Uterus (tissue), 4 donors: ENCODE measurements at places on chromosomes 1 and 21.

- no peak for DNase-seq
Measured at GRCh38 chr1:50717327-50717726, 242.7 kb downstream of the FAF1 start.

- DNase-seq: no peak
Measured at GRCh38 chr1:218366322-218367052, 21.4 kb downstream of the TGFB2 start.

GRCh38 chr1:26368006-26368405 lies 4.5 kb downstream of the ZNF683 start:
- DNase-seq: no peak

GRCh38 chr1:14891991-14892390 lies 261.6 kb upstream of the TMEM51 start:
- DNase-seq: no peak

- no peak for DNase-seq
Measured at GRCh38 chr1:207822124-207822601, 70.3 kb downstream of the CD46 start.

DNA sequence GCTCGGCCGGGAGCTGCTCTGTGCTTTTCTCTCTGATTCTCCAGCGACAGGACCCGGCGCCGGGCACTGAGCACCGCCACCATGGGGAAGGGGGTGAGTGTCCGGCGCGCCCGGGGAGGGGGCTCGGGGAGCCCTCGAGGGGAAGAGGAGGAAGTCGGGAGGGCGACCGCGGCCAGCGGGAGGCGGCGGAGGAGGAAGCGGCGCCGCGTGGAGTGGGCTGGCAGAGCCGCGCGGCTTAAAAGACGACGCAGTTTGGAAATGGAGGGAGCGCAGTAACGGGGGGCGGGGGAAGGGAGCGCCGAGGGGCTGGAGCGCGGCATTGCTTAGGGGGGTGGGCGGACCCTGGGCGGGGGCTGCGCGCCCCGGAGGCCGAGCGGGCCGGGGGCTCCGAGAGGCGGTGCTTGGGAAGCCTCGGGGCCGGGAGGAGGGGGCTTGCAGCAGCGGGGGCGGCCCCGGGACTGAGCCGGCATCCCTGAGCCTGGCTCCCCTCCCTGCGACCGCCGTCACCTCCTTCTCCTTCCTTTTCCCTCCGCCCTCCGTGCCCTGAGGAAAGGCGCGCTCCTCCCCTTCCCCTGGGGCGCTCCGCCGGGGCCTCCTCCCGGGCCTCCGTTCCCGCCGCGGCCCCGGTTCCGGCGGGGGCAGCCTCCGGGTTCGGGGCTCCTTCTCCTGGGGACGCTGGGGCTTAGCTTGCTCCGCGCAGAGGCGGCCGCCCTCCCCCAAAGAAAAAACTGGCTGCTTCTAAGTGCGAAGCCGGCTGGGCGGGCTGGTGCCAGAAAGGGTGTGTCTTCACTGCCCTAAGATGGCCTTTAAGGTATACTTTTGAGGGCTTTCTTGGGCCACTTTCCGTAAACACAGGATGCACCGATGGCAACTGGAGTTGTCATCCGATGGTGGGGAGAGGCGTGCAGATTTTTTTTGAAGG lies 648 bp downstream of the ATP1A1 start:
- peak; percentile 71 for DNase-seq

DNA sequence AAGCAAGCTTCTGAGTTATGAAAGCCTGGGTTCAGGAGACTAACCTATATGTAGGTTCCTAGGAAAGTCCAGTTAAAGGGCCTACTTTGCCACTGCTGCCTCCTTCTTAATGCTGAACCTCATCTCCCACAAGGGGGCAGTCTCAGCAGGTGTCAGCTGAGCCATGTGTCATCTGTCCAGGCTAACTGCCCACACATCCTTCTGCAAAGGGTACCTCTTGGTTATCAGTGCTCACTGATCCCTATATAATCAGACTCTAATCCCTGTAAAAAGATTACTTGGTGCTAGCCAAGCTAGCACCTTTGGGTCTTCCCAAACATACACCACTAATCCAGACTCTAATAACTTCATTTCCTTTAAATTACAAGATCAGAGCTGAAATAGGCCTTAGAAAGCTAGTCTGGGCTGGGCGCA lies 9.0 kb downstream of the PRDX1 start:
- DNase-seq: peak; percentile 38

DNA sequence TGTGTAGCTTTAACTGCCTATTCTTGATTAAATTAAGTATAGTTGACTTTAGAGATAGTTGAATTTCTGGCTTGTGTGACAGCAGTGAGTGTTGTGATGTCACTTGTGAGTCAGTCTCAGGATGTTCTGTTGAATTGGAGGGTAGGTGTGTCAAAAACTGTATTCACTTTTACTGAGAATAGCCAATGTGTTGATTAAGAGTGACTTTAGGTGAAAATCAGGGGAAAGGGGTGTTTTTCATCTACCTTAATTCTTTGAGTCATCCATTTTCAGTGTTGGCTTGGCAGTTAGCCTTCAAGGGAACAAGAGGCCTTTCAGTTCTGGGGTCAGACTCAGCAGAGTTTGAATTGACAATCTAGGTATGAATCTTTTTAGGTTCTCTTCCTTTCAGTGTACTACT lies 75.9 kb downstream of the CDC14A start:
- DNase-seq: no peak
